ENCODE measurements at places on chromosomes 16 and 17.

DNA sequence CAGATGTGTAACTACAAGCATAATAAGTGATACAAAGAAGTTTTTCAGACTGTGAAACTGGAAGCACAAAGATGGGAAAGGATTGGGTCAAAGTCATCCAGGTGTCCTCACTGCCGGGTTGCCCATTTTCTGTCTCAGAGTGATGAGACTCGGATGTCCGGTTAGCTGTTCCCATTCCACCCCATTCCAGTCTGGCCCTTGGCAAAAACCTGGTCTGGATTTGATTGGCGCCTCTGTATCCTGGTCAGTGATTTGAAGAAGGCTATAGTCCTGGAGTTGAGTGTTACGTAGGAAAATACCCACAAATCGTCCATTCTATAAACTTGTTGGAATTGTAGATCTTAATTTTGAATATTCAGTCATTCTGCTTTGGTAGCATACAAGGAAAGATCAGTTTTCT, 19.9 kb upstream of the PHKG2 start:
- no peak for DNase-seq

DNA sequence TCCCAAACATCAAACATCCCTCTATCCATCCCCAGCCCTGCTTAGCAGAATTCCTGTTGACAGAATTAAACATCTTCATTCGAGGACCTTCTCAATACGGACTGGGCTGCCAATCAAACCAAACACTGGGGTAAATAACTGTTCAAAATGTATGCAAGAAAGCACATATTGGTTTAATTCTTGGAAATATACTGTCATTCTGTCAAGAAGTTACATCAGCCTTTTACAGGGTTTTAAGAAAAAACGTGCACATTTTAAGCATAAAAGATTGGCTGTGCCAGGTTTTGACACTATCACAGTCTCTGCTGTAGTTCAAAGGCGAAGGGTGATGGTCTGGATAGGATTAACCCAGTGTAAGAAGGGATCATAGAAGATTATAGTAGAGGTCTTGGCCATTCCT, 25.1 kb upstream of the CCNF start:
- no peak for DNase-seq

DNA sequence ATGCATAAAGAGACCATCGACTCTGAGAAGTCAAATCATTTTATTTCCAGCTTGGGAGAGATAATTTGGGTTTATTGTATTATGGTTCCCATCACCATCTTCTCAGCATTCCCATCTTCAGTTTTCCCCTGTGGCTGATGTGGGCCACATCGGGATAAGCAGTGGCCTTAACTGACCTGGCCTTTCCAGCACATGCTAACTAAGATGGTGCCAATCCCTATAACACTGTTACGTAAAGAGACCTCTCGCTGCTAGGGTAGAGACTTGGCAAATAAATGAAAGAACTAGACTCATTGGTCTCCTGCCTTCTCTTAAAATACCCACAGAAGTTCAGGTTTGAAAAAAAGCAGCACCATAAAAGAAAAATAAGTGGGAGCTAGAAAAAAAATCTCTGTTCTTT, 49.4 kb downstream of the VPS35L start:
- no peak for DNase-seq

DNA sequence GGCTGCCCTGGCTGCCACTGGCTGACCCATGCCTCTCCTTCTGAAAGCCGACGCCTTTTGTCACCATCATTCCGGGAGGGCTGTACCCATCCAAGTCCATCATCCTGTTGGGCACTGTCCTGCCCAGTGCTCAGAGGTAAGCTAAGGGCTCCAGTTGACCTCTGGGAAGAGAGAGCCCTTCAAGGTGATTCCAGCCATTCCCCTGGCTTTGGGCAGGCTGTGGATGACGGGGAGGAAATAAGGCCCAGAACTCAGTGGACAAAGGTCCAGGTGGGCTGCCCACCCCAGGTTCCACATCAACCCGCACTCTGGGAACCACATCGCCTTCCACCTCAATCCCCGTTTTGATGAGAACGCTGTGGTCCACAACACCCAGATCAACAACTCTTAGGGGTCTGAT, 45.8 kb downstream of the NOS2 start:
- DNase-seq: no peak

DNA sequence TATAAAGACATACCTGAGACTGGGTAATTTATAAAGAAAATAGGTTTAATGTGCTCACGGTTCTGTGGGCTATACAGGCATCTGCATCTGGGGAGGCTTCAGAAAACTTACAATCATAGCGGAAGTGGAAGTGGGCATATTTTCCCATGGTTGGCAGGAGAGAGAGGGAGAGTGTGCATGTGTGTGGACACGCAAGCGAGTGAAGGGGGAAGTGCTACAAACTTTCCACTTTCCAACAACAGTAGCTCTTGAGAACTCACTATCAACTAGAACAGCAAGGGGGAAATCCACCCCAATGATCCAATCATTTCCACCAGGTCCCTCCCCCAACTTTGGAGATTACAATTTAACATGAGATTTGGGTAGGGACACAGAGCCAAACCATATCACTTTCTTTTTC, 11.1 kb downstream of the TAOK1 start:
- no peak for DNase-seq

GRCh38 chr17:31838636-31839225, 20.3 kb downstream of the COPRS start:
- DNase-seq: no peak

GRCh38 chr16:60481591-60481990, 1554.6 kb downstream of the CDH8 start:
- no peak for DNase-seq

DNA sequence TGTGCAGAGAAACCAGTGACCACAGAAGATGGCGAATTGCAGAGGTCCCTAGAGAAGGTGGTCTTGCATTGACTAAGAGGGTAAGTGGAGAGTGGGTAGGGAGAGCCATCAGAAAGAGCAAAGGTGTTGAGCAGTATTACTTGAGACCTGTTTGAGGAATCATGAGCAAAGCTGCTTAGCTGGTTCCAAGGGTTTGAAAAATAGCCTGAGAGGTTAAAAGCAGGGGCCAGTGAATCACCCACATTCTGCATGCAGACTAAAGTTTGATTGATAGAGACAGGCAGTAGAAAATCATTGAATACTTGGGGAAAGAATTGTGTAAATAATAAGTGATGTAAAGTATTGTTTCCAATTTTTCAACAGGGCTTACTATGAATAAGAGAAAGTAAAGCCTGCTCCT, 34.0 kb upstream of the KCNJ16 start:
- DNase-seq: no peak
